Stimulated activated CD8-positive, alpha-beta memory T cell treated with anti-CD3 and anti-CD28 coated beads, Interleukin-15, amount 100 ng/mL, for 24 hours (primary cell): ENCODE measurements at places on chromosomes 7 and 10.

GRCh38 chr10:43079856-43080255, 3.0 kb downstream of the RET start:
- DNase-seq = no peak

DNA sequence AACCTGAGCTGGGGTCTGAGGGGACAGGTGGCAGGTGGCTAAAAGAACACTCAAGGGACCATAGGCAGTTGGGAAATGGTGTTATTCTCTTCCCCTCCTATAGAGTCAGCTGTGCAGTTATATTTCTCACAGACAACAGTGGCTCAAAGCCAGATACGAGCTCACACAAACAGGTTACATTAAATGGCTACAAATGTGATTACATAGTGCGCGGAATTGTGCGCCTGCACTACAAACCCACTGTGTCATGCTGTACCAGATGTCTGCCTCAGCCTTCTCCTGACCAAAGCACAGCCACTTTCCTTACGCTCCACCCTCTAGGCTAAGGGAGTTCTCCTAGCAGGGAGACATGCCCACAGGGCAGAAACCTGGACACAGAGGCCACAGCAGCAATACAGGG, 387.2 kb downstream of the CNTNAP2 start:
- DNase-seq = no peak

GRCh38 chr10:121831237-121831636, 96.6 kb downstream of the ATE1 start:
- no peak for DNase-seq

GRCh38 chr7:103989200-103989784, at the start of gene RELN:
RELN (minus strand) TSS chr7:103989658; CDS start chr7:103989356, 302 bp downstream.
- no peak for DNase-seq

DNA sequence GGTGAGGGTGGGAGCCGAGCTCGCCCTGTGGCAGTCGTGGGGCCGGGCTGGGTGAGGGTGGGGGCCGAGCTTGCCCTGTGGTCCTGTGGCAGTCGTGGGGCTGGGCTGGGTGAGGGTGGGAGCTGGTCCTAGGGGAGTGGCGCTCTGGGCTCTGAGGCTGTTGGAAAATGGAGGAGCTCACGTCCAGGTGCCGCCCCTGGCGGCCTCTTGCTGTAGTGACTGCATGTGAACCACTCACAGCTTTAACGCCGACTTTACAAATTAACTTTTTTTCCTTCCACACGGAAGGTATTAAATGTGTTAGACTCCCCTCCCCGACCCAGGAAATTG, 312.6 kb downstream of the WDR37 start:
- no peak for DNase-seq

- no peak for DNase-seq
These were observed 91.4 kb upstream of the PHYHIPL start for GRCh38 chr10:59085054-59085453.

GRCh38 chr7:94011714-94012353, 7.7 kb upstream of the BET1 start:
- DNase-seq = no peak

DNA sequence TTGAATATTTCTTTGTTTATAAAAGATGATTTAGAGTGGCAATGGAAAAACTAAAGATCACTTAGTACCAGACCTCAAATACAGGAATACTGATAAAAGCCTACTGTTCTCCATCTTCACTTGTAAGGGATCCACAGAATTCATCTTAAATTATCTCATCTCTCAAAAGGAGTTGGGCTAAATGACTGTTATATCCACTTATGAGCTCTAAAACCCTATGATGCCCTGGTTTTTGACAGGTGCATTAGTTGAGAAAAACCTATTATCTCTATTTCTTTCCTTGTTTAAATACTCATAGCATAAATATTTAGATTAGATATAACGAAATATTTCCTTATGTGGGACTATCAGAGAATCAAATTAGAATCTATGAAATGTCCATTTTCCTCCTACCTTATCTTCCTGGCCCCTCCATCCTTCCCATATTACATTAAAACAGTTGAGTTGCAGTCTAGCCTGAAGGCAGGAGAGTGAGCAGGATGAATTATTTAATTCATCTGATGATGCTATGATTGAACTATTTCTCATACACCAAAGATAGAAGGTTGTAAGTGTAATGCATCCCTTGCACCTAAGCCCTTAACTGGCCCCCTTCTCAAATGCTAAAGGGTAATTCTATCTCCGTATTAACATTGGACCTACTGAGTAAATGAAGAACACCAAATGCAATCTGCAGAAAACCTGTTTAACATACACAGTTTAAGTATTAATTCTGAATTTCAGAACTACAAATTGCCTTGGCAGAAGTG, 29.7 kb downstream of the PPP3CB start:
- no peak for DNase-seq

GRCh38 chr10:71211053-71211452, 1.3 kb upstream of the UNC5B start:
- no peak for DNase-seq

DNA sequence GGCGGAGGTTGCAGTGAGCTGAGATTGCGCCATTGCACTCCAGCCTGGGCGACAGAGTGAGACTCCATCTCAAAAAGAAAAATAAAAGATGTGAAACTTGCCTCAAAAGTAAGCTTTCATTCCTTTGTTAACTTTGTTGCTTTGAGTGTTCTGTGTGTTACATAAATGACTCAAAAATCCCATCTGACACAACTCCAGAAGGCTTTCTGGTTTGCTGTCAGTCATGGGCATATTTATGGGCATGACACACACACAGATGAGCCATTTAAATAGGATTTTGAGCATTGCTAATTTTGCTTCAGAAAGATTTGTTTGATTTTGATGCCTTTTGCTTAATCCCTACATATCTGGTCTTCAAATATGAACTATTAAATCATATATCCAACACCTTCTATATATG, 82.6 kb downstream of the CACNB2 start:
- DNase-seq = no peak

- DNase-seq = no peak
These were observed 14.8 kb downstream of the ZSCAN25 start for GRCh38 chr7:99631295-99632109.

- no peak for DNase-seq
These were observed 12.9 kb upstream of the CSGALNACT2 start for GRCh38 chr10:43125274-43125845.

- DNase-seq = no peak
These were observed 40.3 kb upstream of the EFCAB10 start for GRCh38 chr7:105621617-105622016.

DNA sequence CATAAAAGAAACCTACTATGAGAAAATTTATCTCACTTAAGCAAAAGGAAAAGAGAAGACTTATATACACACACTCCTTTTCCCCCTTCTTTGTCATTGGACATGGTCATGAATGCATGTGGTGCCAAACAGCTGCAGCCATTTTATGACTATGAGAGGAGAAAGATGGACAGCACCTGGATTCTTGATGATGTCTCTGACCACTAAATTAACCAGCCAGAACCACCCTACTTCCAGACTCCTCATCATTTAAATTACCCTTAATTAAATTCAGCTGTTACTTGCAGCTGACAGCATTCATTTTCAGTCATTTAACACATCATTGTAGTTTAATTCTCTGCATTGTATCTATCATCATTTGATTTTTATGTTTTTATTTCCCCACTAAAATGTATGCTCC, 379.0 kb upstream of the HPS1 start:
- no peak for DNase-seq

DNA sequence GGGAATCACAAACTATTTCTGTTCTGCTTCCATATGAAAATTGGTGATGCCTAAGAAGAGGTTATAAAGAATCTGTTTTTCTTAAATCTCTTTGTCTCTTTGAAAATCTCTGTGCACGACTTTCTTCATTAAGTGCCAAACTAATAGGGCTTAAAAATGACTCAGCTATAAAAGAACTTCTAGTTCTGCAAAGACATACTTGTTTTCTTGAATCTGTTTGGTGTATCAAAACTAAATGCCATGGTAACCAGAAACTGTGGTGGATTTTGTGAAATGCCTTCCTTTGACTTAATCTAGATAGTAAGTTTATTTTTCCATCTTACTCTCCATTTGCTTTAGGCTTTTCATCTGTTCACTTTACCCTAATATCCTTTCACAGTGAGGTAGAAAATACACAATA, 417.8 kb downstream of the PARD3 start:
- DNase-seq = no peak

DNA sequence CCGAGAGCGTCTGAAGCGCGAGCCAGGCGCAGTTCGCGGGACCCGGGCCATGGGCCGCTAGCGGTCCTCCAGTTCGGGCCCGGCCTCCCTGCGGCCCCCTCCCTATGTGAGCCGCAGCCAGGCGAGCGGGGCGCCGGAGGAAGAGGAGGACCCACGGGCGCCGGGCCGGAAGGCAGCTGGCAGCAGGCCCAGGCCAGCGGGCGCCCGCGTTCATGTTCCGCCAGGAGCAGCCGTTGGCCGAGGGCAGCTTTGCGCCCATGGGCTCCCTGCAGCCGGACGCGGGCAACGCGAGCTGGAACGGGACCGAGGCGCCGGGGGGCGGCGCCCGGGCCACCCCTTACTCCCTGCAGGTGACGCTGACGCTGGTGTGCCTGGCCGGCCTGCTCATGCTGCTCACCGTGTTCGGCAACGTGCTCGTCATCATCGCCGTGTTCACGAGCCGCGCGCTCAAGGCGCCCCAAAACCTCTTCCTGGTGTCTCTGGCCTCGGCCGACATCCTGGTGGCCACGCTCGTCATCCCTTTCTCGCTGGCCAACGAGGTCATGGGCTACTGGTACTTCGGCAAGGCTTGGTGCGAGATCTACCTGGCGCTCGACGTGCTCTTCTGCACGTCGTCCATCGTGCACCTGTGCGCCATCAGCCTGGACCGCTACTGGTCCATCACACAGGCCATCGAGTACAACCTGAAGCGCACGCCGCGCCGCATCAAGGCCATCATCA, 1.1 kb downstream of the ADRA2A start:
- DNase-seq = no peak

DNA sequence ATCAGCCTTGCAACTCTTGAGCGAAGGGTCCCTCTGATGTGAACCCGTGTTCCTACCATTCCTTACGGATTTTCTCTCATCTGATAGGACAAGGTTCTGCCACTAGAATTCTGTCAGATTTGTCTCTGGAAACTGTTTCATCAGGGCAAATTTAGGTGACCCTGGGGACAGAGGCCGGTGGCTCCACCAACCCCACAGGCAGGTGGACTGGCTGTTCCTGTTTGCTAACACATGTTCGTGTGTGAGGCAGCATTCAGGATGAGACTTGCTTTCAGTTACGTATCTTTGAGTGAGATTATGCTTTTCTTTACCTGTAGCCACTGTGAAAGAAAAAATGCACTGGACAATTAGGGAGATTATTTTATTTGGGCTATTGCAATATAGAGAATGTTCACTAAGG, 449.9 kb downstream of the INHBA start:
- no peak for DNase-seq

DNA sequence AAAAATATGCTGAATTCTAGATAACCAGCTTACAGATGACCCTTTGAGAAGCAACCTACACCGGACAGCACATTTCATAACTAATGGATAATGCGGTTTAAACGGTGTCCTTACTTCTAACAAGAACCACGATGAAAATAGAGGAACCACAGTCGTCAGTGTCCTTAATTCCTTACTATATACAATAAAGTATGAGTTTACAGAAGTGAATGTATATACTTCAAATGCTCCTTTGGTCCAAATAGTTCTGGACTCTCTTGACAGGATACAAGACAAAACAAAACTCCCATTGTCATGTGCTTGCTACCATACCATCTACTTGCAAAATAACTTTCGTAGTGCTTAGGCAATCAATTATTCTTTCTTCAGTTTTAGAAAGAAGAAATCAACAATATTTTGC, 2.4 kb downstream of the NAMPT start:
- no peak for DNase-seq

DNA sequence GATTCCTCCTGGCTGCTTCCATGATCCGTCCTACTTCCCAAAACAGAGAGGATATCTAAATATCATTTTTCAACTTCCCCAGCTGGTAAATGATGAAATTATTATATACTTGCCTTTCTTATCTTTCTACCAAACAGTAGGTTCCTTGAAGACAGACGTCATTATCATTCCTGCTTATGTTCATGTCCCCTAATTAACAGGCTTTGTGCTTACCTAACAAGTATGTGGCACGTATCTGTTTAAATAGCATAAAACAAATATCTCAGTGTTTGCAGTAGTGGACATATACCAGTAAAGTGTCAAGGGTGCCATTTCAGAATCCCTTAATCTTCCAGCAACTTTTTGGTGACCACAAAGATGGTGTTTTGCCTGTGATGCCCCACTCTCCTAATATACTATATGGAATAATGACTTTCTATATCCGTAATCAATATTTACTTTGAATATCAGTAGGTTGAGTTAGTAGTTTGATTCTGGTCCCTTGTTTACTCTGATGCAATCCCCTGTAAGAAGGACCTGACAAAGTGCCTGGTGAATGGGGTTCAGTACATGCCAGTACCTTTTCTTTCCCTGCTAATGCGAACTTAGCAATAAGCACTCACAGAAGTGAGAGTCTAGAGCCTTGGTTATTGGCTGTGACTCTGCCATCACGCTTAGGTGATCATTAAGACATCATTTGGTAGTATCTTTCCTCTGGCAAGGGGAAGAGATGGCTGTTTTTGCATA, 124.4 kb downstream of the ITIH5 start:
- DNase-seq = no peak

DNA sequence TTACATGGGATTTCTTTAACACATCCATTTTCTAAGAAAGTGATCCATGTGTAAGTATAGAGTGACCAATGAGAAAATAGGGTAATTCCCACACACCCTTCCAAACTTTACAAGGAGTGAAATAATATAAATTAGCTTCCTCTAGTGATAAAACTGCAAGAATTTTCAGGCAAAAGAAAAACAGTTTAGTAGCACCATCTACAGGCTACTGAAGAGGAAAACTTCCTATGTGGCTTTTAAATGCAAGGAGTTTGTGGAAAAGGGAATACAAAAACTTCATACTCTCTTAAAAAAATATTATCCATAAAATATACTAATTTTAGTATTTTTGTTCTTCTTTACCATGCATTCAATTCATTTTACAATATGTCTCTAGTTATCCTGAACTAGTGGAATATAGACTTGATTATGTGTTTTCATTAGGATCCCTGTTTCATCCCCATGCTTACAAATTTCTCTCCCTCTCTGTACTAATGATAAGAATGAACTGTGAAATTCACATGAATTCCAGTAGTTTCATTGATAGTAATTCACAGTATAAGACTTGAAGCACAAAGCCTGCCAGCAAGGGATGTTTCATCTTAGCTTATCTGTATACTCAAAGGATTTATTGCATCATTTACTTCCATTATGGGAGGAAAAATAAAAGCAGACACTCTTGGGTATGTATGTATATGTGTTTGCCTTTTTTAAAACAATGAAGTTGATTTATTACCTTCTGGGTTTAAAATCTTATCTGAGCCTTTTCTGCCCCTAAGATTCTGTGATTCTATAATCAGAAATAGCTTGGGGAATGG, 442.9 kb downstream of the AUTS2 start:
- DNase-seq = no peak

DNA sequence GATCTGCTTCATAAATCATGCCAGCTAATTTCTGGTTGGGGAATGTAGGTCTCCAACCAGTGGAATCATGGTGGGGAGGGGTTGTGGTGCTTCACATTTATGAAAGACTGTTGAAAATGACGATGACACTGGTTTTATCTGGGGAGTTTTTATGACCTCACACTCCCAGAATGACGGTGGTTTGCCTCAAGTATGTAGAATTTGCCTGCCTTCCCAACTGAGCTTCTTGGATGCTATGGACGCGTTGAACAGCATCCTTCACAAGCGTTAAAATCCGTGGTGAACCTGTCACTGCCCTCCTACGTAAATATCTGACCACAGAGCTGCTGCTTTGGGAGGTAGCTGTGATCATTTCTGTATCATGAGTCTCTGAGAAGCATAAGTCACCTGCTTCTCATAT, 3.3 kb downstream of the INSYN2A start:
- no peak for DNase-seq

GRCh38 chr10:124654686-124655085, 89.5 kb downstream of the FAM53B start:
- DNase-seq = no peak

- DNase-seq = no peak
These were observed at the start of gene PON1 for GRCh38 chr7:95324431-95324830. PON1 (minus strand) TSS chr7:95324532; CDS start chr7:95324475, 57 bp downstream.
